ENCODE measurements at places on chromosomes 11 and 22.

GRCh38 chr22:46815896-46816731 is 53.7 kb downstream of the TBC1D22A start:
- peak; percentile 70 for DNase-seq

DNA sequence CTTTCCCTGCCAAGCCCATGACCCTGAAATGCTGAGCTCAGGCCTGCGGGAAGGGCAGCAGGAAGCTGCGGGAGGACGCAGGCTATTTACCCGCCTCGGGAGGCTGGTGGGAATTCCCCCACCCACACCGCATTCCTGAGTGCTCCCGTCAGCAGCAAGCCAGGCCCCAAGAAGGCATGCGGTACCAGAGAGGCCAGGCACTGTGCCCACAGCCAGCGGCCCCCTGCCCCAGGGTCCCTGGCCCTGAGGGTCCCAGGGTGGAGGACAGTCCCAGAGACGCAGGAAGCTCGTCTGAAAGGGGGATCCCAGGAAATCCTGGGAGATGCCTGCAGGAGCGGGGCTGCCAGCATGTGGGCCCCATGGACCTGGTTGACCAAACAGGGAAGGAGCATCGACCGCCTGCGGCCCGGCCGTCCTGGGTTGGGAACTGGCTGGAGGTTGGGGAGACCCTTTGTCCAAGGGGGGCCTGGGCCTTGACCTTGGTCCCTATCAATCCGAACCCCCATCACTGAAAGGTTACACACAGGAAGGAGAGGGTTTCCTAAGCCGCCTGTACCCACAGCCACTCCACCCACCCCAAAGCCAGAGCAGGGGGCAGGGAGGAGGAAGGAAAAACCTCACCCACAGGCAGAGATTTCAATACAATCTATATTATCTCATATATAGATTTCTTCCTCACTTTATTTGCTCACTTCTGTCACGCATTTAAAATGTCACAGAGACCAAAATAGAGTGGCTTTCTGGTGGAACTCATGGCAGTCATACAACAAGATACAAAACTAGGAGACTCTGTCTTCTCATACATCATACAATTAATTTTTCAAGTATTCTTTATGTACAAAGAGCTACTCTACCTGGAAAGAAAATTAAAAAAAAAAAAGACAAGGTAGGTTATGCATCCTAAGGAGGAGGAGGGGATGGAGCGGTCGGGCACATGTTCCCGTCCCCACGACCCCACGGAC is 17.1 kb downstream of the MAFF start:
- DNase-seq: peak; percentile 98

DNA sequence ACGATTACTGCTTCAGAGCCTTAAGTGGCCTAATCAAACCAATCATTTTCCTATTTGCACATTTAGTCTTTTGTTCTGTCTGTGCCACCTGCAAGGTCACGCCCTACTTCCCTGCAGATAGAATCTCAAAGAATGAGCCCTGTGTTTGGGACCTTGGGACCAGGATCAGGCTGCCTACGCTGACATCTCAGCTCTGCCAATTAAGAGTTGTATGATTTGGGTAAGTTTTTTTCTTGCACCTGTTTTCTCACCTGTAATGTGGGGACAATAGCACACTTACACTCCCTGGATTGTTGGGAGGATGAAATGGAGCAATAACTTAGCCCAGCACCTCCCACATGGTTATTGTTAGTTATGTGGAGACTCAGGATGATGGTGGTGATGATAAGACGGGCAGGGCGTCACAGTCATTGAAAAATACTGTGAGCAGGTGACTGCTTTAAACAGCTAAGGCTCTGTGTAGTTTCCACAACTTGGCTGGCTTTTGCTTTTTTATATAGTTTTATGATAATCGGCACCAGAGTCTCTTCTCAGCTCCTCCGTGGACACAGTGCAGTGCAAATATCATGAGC is 155.0 kb downstream of the ADAMTS15 start:
- DNase-seq: no peak

GRCh38 chr11:63998558-63999348 is 12.5 kb downstream of the OTUB1 start:
- no peak for DNase-seq

DNA sequence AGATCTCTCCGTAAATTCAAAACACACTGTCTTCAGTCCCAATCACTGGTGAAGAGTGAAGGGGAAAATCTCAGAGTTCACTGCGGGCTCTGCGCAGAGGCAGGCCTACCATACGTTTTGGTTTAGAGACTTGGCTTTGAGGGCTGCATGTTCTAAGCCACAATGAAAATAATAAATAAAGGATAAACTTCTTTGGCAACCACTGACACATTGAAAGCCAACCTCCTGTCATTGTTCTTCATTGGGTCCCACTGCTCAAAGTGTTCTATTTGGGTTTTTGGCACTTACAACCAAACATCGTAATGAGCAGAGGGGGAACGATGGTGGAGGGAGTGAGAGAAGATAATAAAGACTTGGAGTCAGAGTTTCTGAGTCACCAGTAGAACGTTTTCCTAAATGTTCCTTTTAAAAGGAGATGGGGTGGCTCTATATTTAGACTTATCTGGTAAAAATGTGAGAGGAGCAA is 472.9 kb downstream of the SOX6 start:
- peak; percentile 56 for DNase-seq

DNA sequence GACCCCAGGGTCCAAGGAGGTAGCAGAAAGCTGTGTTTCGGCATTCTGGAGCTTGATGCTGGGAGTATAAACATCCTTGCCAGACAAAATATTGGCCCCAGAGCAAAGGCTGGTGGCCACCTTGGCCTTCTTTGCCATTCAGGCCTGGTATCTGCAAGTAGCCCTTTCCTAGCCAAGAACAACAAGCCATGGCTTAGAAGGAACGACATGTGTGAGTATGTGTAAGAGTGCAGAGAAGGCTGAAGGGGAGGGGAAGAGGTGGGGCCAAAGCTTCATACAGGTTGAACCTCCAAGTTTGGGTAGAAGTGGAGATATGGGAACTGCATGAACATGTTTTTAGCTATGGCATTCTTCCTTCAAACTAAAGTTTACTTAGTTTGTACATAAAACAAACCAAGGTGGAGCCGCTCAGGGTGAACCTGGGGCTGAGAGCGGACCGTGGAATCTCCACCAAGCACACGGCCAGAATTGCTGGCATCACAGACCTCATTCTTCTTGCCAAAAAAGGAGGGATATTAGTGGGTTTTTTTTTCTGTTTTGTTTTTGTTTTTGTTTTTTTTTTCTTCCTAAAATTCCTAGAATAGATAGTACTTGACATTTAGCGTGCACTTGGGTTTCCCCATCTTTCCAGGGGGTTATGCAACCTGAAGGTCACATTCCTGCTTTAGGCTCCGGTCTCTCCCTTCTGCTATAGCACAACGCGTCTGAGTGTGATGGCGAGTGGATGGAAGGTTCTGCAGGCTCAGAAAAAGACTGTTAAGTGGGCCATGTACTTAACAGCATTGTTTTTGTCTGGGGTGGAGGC is 70.9 kb downstream of the ADAMTS15 start:
- peak; percentile 40 for DNase-seq

- DNase-seq: no peak
Measured at GRCh38 chr11:61522881-61523280, 14.3 kb downstream of the LRRC10B start.

- no peak for DNase-seq
Measured at GRCh38 chr11:8932564-8933180, at the start of gene C11orf16. TSS of gene C11orf16 (minus strand) at chr11:8932947. CDS start at chr11:8932308, 639 bp downstream.

GRCh38 chr22:33014621-33015020 is 43.6 kb downstream of the SYN3 start:
- no peak for DNase-seq

DNA sequence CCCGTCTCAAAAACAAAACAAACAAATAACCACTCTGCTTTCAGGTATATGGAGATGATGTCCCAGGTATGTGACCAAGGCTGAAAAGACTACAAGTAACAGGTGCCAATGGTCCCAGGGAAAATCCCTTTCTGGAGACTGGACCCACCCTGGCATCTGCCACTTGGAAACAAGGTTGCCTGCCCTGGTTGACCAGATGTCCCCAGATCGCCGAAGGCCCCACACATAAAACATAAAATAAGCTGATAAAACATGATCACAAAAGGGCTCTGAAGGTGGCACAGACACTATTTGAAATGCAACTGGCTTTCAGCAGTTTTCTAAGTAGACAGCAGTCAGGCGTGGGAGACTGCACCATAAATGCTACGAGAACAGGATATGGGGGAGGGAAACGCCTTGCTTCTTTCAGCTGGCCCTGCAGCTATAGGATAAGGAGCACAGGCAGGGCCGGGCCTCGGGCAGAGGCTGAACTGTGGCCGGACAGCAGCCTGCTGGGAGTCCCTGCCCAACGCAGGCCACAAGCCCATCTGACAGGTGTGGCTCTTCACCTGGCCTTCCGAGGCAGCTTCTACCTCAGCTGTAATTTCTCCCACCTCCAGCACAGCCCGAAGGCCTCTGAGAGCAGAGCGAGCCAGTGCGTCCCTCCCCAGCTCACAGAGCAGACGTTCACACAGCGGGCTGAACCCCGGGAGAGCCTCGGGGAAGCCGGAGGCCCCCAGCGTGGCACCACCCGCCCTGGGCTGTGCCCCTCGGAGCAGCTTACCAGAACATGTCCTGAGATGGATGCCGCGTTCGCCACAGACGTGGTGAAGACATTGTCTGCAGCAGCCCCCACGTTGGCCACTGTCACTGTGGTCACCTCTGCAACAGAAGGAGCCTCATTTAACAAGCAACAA is 4.0 kb downstream of the DEAF1 start:
- no peak for DNase-seq

DNA sequence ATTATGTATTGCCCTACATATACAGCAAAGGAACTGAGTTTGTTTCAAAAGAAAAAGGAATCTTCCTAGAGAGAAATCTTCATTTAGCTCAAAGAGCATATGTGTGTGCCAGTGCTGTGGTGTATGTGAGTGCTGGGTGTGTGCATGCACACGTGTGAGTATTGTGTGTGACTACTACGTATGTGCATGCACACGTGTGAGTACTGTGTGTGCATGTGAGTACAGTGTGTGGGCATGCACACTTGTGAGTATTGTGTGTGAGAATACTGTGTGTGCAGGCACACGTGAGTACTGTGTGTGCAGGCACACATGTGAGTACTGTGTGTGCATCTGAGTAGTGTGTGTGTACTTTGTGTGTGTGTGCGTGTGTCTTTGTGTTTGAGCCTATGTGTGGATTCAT is 651.0 kb upstream of the B3GAT1 start:
- no peak for DNase-seq

DNA sequence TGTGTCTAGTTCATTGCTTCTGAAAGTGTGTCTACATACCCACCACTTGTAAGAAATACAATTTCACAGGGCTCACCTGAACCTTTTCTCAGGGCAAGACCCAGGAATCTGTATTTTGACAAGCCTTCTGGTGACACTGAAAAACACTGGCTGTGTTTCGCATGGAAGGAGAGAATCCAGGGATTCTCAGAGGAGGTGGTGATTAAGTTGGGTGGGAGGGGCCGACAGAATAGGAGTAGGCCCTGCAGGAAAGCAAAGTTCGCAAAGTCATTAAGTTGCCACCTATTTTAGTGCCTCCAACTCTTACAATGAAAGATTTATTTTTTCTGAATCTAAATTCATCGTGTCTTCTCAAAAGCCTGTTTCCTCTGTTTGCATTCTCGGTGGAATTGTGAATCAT is 186.8 kb downstream of the FAT3 start:
- no peak for DNase-seq

DNA sequence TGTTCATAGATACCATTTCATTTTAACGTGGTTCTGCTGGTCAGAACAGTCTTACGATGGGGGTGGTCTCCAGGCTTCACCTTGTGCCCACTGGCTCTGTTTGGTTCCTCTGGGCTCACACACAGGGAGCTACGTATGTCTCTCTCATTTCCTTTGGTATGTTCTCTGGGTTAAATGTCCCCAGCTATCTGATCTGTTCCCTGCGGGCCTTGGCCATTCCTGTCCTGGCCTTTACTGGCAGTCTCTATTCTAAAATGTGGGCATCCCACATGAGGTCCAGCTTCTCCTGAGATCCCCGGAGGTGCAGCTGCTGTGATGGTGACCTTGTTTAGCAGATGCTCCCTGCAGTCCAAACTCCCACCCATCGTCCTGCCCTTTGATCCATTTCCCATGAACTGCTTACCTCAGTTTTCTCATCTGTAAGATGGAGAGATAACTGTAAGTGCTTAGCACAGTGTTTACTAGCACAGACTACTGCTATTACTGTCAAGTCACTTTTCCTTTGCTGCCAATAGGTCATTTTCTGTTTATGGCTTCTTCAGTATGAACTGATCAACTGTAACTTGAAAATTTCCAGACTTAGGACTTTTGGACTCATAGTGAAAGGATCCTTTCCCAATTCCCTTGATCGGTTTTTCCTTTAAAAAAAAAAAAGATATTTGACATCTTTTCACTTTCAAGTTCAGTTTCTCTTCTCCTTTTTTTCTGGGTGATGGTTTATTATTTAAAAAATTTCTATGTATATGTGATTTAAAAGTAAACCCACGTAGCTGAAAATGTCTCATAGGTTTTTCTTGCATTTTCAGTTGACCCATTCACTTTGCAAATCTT is 92.9 kb downstream of the PTPRJ start:
- DNase-seq: no peak

DNA sequence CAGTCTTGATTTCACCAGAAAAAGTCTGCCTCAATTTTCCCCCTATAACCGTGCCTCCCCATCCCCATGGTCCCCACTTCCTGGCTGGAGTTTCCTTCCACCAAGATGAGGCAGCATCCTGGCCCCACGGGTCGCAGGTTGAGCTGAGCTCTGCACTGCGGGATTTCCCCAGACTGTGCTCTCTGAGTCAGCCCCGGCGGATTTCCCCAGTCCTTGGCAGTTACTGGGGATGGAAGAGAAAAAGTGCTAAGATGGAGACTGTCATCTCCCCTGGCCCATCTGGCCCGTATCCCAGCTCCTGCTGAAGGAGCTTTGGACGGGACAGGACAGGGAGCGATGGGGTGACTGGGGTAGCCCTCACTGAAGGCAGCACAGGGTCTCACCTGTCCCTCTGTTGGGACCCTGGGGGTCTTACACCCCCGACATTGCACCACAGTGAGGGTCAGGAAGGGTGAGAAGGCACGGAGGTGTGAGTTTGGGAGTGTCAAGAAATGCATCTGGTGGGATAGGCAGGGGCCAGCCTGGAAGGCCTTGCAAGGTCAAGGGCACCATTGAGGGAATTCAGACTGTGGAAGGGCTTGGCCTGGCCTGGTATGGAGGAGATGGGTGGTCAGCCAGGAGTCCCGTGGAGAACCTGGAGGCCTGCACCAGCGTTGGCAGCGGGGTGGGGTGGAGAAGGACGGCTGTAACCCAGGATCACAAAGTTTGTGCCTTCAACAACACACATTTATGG is 36.5 kb downstream of the NADSYN1 start:
- DNase-seq: peak; percentile 29

All from astrocyte of the hippocampus (primary cell).